ENCODE measurements at places on chromosomes 7 and 10.

DNA sequence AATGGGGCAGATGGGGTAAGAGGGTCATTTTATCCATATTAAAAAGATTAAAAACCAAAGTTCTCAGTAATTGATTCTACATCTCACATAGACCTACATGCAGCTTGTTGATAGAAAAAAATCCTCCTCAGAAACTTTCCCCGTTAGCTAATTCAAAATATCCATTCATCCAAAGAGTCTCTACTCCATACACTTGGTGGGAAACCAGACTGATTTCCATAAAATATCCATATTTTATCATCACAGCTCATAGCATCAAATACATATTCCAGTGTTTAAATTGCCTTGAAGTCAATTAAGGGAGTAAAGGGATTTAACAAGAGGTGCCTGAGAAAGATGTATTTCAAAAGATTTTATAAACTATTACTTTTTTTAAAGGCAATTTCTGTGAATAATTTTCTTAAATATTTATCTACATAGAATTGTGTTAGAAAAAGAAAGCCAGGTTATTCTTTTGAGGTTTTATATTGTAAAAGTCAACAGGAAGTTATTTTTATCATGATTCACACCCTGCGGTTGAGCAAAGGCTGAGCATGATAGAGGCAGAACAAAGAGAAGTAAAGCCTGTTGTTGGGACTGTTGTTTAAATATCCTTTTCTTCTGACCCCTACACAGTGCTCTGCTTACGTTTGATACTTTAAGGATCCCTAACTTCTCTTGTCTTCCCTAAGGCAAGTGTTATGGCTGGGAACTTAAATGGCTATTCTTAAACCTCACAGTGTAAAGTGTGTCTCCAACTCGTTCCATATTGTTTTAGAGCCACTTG lies 266.7 kb downstream of the PRKG1 start:
- DNase-seq = no peak

GRCh38 chr7:120785095-120785494 lies 72.8 kb downstream of the TSPAN12 start:
- no peak for DNase-seq

GRCh38 chr10:13404791-13405190 lies 56.7 kb upstream of the SEPHS1 start:
- no peak for DNase-seq

DNA sequence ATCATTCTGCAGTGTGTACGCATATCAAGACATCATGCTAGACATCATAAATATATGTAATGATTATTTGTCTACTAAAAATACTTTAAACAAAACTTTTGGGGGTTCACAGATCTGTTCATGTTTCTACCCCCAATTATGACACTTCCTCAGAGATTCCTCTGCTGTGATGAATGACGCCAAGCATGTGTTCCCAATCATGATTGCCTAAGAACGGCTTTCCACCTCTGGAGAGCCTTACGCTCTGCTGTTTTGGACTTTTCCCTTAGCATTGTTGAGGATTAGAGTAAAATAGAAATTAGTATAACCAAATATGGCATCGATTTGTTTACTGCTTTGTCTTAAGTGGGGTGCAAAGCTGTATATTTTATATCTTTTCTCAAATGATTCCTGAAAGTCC lies 236.3 kb upstream of the IGFBP3 start:
- no peak for DNase-seq

GRCh38 chr7:27144781-27145164 lies 1.3 kb upstream of the HOXA5 start:
- no peak for DNase-seq

- DNase-seq = no peak
Observed at GRCh38 chr10:34775044-34775637, 40.0 kb downstream of the PARD3 start.

GRCh38 chr7:71237945-71238344 lies 106.0 kb downstream of the GALNT17 start:
- no peak for DNase-seq

- DNase-seq = no peak
Observed at GRCh38 chr10:132624847-132625471, 87.4 kb downstream of the INPP5A start.

DNA sequence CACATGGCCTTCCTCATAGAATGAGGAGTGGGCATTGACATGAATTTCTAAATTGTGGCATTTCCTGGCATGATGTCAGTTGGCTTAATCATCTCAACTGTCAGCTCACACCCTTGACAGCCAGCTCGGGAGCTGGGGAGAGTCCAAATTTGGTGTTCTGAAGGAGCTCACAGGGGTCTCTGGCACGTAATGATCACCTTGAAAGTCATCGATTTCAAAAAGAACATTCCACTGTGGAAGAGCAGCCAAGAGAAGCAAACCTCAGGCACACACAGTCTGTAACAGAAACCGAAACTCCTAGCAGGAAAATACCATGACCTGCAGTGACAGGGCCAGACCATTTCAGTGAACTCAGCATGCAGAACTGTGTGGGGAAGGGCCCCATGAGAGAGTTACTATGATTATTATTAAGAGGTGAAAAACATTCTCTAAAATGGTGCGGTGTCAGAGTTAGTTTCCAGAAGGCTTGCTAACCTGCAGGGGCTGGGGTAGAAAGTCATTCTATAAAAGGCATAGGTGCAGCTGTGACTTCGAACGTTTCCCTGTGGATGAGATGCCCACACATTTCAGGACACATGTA lies 26.4 kb upstream of the KLF6 start:
- peak; percentile 56 for DNase-seq

GRCh38 chr10:3770611-3771110 lies 14.3 kb downstream of the KLF6 start:
- DNase-seq = no peak

- no peak for DNase-seq
Observed at GRCh38 chr7:1691096-1691495, 21.0 kb downstream of the ELFN1 start.

Measured in activated CD4-positive, alpha-beta T cell treated with anti-CD3 and anti-CD28 coated beads for 4 hours (primary cell).